ENCODE measurements at places on chromosomes 6 and 20.

DNA sequence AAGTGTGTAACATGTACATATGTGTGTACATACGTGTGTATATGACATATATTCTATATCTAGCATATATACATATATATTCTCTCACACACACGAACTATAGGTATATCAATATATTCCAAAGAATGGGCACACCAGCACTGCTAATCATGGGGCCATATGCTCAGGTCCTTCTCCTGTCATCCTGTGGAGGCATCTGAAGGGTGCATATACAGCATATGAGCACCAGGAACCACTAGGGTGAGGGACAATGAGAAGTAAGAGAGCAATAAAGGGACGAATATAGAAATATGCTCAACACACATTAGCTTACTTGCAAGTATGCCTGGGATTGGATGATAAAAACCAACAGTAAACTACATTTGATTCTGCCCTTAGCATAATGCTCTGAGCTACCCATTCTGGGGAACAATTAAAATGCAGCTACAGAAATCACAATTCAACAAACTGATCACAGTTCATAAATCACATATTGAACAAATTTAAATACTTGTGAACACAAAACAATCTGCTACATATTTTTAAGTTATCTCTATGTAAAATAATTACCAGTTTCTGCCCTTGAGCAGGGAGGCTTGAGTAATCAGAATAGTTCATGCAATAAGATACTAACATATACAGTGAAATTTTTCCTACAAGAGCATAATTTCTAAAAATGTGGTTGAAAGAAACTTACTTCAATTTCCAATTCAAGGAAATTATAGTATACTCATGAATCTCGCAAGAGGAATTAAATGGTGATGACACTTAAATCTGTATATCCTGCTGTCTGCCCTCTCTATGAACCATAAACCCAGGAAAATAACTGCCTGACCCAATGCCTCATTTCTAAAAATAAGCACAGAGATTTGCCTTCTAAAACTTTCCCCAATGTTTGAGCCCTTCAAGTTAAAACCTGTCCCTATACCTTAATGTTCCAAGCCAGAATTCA is 272.2 kb upstream of the THEMIS start:
- no peak for DNase-seq

DNA sequence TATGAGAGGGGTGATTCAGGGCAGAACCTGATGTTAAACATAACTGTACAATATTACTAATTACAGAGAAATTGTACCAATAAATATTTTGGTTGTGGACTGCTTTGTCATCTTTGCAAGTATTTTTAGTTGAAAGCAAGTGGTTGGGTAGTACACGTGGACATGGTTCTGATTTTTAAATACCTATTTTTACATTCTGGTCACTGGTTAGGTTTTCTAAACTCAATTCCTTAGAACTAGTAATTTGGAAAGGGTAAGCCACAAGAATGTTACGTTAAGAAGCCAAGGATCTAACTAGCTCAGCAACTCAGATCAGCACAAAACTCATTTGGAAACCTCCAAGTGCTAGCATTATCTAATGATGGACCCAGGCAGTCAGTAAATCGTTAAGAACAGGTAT is 2.7 kb downstream of the EPB41L2 start:
- DNase-seq = no peak

DNA sequence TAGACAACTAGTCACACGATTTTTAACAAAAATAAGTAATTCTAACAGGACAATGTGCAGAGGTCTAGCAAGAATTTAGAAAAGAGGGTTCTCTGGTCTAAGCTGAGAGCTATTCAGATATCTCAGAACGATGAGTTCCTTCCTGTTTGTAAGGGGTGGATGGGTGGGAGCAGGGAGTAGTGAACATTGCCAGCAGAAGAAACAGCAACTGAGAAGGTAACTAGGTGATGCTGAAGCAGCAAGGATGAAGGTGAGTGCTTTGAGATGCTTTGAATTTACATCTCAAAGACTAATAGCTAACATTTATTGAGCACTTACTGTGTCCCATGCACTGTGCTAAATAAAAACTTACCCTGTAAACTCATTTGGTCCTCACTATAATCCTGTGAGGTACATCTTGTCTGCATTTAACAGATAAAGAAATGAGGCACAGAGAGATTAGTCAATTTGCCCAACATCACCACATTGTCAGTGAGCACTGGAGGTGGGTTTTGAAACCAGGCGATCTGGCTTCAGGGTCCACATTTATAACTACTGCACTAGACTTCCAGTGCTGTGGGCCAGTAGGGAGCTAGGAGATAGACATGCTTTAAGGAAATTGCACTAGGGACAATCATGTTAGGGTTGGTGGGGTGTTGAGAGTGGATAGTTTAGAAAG is 15.7 kb downstream of the BRD2 start:
- no peak for DNase-seq

DNA sequence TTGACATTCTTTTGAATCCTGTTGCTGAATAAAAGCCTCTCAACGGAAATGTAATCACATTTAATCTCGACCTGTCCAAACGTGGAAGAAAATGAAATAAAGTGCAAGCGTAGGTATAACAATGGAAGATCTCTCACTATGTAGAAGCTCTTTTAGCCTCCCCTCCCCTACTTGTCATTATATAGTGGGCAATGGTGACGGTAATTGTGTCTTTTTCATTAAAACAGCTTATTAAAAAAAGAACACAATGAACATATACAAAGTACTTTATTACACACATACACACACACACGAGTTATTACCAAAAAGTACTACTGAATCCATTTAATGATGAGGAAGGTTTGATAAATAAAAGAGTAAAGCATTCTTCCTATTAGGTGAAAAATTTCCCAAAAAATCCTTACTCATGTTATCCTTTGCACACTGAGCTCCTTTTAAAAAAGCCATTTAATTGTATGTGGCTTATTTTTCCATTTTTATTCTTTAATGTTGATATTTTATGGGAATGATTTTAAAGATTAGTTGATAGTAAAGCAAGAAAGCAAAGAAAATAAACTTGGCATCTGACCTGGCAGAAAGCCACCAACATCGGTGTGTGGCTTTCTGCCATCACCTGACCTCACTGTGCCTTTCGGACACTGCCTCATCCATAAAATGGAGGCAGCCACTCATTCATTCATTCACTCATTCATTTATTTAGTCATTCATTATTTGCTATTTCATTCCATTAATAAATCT is 493 bp upstream of the SGK1 start:
- DNase-seq = no peak

All from stimulated activated CD8-positive, alpha-beta memory T cell treated with anti-CD3 and anti-CD28 coated beads, Interleukin-4, amount 100 ng/mL, for 1 hour (primary cell).